ENCODE measurements at places on chromosomes 4 and X. TPM values are rescaled to one million over a fixed set of nuclear protein-coding genes. Genes with fewer than 3 reads are reported as not detected.
A peak's percentile ranks its signal among the peaks of the same experiment; 100 is the strongest.

DNA sequence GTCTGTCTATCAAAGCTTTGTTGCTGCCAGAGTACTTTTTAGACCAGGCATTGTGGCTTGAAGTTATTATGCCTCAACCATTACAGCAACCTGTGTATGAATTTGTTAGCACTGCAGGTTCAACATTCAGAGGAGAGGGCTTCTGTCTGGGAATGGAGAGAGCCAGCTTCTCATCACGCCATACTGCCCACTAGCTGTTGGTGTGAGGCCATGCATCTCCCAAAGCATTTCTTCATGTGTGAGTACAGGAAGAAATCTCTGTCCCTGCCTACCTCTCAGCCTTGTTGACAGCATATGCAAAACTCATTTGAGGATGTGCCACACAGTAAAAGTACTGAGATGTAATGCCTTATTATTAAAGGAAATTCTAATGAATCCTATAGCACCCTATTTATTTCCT, 76.9 kb upstream of the PPARGC1A start:
- DNase-seq, result peak; percentile 5

- DNase-seq, result no peak
Observed at GRCh38 chrX:125262836-125263235, 56.8 kb upstream of the TEX13C start.

DNA sequence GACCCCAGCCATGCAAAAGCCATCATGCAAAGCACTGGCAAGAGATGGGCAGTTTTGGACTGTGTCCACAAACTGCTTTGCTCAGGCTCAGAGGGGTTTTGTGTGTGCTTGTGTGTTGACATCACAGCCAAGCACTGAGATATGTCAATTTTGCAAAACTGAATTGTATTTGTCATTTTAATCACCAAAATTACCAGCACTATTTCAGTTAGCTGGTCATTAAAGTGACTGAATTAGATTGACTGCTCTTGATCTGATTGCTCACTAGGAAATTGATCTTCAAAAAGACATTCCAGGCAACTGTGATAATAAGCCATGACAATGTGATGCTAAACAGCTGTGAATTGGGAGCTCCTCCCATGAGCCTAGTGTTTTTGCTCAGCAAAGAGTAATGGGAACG, 337.3 kb upstream of the GNPDA2 start:
- no peak for DNase-seq

GRCh38 chr4:172127168-172127567, 314.0 kb downstream of the GALNTL6 start:
- DNase-seq, result no peak

DNA sequence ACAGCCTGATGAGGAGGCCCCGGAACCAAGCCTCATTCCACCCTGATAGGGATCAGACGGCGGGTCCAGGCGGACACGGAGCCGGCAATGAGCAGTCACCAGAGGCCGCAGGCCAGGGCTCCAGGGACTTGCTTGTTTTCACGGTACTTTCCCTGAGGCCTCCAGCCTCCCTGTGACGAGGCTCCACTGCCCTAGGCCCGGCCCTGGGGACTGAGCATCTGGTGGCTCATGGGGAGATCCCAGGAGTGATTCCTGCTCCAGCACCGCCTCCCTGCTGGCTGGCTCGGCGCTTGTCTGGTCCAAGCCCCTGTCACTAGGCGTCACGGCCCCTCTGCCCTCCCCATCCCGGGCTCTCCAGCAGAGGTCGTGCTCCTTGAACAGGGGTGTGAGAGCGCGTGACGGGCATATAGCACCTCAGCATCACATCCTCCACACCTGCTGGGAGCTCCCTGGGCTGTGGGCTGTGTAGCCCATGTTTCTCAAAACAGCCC, 14.1 kb downstream of the HTRA3 start:
- DNase-seq, result no peak

DNA sequence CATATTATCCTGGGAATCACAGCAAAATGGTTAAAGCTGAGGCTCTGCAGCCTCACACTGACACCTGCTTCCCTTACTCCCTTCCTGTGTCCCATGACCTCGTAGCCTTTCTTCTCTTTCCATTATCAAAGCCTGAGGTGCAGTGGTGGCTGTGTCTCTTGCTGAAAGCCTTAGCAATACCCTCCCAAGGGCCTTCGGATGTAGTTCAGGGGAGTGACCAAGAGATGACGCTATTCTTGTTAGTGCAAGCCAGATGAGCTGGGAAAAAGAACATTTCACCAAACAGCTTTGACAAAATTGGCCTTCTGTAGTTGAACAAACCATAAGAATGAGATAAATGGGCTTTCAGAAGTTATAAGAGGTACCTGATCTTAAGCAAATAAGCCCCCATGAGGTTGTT, 31.6 kb downstream of the SMIM10L2A start:
- no peak for DNase-seq

DNA sequence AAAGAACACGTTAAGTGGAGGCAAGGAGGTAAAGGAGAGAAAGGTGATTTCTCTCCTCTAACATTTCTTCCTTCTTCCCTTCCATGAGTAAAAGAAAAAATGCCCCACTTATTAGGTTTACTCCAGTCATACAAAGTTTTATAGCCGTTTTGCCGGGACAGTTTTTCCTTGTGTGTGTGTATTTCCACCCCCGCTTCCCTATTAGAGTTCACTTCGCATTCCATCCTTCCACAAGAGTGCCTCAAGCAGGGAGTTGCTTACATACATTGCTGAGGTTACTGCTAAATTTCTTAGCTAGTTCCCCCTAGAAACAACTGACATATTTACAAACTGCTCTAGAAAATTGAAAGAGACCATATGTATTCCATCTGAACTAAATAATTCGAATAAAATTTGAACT, 45.2 kb upstream of the BMP15 start:
- DNase-seq, result no peak

- peak; percentile 69 for DNase-seq
Observed at GRCh38 chrX:125998432-125998831, 167.7 kb downstream of the DCAF12L2 start.

The GPR78 gene
- not detected for total RNA-seq

GRCh38 chrX:23332101-23332887, 2.4 kb upstream of the PTCHD1 start:
- no peak for DNase-seq

DNA sequence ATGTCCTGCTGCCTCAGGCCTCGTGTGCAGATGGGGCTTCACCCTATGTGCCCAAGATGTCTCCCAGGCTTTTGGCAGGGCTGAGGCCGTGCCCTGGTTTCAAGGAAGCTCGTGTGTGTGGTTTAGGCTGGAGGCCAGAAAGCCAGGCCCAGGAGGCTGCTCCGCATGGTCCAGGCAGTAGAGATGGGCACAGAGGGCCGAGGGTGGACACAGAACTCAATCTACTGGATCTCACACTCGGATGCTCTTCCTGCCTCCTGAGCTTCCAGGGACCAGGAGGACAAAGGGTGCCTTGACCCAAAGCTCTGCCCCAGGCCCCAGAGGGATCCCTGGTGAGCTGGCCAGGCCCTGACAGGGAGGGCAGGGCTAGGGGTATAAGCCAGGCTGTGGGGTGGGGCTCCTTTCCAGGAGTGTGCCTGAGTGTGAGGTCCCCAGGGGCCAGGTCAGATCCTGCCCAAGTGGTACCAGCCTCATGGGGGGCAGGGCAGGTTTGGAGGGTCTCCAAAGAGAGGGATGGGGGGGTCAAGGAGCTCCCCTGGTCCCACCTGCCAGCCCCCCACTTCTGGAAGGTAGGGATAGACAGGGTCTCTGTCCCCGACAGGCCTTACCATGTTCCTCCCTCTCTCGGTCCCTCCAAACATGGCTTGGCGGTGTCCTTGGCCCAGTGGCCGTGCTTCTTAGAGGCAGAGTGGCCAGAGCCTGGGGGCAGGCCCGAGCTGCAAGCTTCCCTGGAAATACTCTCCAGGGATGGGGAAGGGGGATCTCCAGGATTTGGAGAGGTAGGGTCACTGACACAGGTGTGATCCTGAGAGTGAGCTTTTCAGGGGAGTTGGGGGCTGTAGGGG, 23.8 kb downstream of the HTRA3 start:
- no peak for DNase-seq
